ENCODE measurements at places on chromosomes 13 and 19.

- DNase-seq: no peak
These were observed 1202.0 kb downstream of the EFNB2 start for GRCh38 chr13:105333416-105333815.

- DNase-seq: no peak
These were observed 2.8 kb downstream of the DNAJC3 start for GRCh38 chr13:95679722-95680121.

- DNase-seq: no peak
These were observed 44.0 kb upstream of the KPNA3 start for GRCh38 chr13:49836516-49836915.

DNA sequence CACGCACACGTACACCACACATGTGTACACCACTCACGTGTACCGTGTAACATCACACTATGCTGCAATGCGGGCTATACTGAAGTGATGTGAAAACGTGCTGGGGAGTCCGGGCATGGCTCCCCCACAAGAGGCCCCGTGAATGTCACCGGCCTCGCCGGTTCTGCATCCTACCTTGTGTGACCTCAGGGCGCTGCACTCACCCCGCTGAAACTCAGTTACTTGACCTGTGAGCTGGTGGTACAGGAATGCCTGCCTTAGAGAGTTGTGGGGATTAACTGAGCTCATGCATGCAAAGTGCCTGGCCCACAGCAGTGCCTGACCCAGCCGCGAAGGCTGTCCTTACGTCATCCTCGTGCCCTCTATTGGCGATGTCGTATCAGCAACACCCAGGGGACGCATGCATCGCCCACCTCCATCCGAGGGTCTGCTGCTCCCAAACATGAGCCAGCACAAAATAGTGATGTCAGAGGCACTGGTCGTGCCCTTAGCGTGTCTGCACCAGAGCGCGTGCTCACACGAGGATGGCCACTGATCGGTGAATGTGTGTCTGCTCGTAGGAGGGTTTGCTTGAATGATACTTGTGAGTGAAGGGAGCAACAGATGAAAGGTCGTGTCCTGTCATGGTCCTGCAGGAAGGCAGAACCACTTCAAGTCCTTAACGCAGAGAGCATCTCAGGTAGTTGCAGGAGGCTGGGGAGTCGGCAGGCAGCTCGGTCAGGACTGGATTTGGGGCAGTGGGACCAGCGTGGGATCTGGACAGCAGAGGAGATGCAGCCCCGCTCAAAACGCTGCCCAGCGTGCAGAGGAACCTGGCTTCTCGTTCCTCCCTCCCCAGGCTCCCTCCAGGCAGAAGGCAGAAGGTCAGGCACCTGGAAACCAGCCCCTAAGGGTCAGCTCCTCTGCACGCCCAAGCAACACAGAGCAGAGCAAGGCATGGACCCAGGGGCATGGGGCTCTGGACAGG, 126.2 kb upstream of the SPACA7 start:
- DNase-seq: no peak

DNA sequence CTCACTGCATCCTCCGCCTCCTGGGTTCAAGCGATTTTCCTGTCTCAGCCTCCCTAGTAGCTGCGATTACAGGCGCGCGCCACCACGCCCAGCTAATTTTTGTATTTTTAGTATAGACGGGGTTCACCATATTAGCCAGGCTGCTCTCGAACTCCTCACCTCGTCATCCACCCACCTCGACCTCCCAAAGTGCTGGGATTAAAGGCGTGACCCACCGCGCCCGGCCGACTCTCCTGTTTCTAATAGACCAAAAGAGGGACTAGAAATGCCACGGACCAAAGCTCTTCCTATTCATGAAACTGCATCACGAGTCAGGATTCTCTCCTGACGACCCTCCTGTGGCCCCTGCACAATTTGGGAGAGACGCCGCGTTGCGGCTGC, 563 bp downstream of the ZNF43 start:
- DNase-seq: no peak

- DNase-seq: no peak
These were observed 9.2 kb downstream of the CCDC8 start for GRCh38 chr19:46404055-46404752.

DNA sequence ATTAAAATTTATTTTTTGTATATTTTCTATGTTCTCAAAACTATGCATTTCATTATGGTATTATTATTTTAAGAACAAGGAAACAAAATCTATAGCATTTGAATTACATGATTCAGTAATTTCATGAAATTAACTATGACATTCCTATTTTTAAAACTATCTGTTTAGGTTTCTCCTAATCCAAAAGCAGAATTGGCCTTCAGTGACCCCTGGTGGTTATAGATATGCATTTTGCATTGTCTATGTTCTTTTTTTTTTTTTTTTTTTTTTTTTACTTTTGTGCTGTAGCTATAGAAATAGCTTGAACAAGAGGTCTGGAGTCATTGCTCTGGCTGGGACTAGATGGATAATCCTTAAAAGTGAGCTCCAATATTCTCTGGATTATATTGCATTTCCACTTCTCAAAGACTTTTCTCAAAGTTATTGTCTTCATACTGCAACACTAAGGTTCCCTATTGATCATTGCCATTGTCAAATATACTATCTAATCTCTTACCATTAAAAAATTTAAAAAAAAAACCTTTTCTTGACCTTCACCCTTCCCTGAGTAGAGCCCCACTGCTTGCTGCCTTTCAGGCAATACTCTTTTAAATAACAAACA, 15.9 kb upstream of the DNAJC3 start:
- no peak for DNase-seq

- peak; percentile 25 for DNase-seq
These were observed 4.8 kb downstream of the FCHO1 start for GRCh38 chr19:17755977-17756670.

DNA sequence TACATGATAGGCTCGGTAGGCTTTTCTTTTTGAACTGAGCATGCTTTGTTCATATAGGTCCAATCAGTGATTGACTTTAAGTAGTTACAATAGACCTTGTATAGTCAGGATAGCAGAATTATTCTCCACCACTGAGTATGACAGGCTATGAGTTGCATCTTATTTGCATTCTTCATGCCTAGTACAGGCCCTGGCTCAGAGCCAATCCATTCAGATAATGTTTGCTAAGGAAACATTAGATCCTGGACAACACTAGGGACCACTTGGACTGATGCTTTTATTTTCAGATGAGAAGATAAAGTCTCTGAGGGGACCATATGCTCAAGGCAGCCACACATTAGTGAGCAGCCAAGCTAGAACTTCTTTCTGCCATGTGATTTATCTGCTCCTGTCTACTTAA, 133.9 kb downstream of the KL start:
- no peak for DNase-seq

DNA sequence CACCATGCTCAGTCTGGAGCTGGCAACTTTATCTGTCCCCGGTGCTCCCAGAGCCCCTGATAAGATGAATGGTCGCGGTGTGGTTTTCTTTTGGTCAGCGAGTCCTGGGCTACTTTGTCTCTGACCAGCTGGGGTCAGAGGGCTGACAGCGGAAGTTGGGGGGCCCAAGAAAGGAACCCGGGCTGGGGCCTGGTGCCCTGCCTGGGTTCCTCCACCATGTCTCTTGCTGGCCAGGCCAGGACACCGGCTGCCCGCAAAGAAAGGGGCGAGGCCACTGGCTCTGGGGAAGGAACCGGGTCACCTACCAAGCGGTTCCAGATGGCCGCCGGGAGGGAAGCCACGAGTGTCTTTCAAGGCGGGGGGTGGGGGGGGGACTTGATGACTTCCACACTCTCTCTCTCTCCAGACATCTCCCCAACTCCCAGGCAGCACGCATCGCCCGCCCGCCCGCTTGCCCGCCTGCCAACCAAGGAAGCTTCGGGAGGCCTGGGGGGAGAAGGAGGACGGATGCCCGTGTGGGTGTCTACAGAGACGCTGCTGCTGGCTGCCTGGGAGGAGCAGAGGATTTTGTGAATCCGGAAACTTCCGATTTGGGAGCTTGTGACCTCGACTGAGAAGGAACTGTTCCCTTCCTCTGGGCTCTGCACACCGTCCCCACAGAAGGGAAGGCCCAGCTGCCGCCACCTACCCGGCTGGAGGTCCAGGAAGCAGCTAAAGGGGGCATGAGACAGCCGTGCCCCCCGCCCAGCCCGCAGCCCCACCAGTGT, 1.1 kb downstream of the PIP5K1C start:
- DNase-seq: no peak

- DNase-seq: no peak
These were observed 780.8 kb downstream of the GPC5 start for GRCh38 chr13:92179223-92179622.

GRCh38 chr13:77506874-77507273, 28.6 kb upstream of the SCEL start:
- no peak for DNase-seq

- no peak for DNase-seq
These were observed 2.2 kb upstream of the LSR start for GRCh38 chr19:35246466-35247092.

- DNase-seq: no peak
These were observed 158.6 kb upstream of the SLC10A2 start for GRCh38 chr13:103224804-103225203.

GRCh38 chr19:19627621-19628500, at the start of gene LPAR2:
TSS of gene LPAR2 (minus strand) at chr19:19628220. CDS start at chr19:19627275, 945 bp downstream.
- peak; percentile 78 for DNase-seq

DNA sequence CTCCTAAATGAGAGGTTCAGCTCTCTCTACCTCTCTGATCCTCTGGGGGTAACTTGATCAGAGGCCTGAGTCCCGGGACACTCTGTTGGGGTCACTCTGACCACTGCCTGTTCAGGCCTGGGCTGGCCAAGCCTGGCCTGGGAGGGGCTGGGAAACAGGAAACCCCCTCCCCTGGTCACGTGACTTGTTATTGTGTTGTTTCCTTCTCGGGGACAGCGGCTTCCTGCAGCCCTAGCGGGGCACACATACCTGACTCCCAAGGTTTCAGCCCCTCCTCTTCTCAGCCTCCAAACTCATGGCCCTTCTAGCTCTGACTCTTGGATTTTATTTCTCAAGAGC, at the start of gene USHBP1:
Gene USHBP1, minus strand, starts transcription at position 105 of the 339 bp plus-strand sequence. CDS start 446 bp downstream, outside the sequence.
- DNase-seq: no peak

GRCh38 chr13:102317593-102317992, 84.3 kb downstream of the FGF14 start:
- DNase-seq: no peak

DNA sequence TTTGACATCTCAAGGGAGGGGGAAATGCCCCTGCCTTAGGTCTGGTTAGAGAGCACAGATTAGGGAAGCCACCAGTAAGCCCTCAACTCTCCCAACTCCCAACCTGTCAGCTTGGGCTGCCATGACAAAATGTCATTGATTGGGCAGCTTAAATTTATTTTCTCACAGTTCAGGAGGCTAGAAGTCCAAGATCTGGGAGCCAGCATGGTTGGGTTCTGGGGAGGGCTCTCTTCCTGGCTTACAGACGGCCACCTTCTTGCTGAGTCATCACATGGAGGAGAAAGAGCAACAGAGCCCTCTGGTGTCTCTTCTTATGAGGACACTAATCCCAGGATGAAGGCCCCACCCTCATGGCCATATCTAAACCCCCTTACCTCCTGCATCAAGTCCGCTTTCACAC, 24.2 kb downstream of the C19orf12 start:
- DNase-seq: no peak

DNA sequence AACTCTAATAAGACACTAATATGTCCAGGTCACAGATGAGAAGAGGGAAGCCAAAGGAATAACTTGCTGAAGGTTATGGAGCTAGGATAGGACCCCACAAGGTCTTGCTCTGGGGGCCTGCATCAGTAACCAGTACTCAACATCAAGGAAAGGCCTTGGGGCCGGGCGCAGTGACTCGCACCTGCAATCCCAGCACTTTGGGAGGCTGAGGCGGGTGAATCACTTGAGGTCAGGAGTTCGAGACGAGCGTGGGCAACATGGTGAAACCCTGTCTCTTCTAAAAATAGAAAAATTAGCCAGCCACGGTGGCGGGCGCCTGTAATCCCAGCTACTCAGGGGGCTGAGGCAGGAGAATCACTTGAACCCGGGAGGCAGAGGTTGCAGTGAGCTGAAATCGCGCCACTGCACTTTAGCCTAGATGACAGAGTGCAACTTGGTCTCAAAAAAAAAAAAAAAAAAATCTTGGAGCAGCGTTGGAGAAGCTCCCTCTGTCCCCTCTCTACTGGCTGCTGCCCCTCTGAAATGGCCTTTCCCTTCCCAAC, 1.8 kb downstream of the LONP1 start:
- DNase-seq: no peak

GRCh38 chr13:95641291-95642027, 3.0 kb downstream of the DZIP1 start:
- no peak for DNase-seq

- no peak for DNase-seq
These were observed 44.0 kb downstream of the PCDH17 start for GRCh38 chr13:57675526-57675925.

GRCh38 chr13:26482451-26483197, 74.9 kb upstream of the WASF3 start:
- peak; percentile 42 for DNase-seq

Measured in activated T-cell treated with anti-CD3 and anti-CD28 coated beads for 1 hour (primary cell).